Foreskin fibroblast (primary cell): ENCODE measurements at places on chromosomes 4 and X.

GRCh38 chrX:91257388-91257787 lies 177.3 kb upstream of the PABPC5 start:
- no peak for DNase-seq

GRCh38 chr4:95580226-95580625 lies 31.5 kb upstream of the UNC5C start:
- DNase-seq = no peak

DNA sequence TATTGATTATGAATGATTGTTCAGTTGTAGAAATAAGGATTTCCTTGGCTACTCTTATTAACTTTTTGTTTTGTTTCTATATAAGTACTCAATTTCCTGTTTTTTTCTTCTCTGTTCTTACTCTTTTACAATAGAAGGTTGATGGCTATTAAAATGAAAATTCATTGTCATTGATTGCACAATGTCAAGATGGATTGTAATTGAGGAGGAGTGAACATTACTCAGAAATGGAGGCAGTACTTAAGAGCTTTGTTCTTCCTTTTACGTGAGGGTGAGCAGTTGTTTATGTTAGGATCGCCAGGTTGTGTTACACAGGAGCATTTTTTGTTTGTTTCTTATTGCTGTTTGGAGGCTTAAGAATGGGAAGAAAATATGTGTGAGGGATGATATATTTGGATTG lies 2062.4 kb downstream of the ARAP2 start:
- DNase-seq = peak; percentile 80

DNA sequence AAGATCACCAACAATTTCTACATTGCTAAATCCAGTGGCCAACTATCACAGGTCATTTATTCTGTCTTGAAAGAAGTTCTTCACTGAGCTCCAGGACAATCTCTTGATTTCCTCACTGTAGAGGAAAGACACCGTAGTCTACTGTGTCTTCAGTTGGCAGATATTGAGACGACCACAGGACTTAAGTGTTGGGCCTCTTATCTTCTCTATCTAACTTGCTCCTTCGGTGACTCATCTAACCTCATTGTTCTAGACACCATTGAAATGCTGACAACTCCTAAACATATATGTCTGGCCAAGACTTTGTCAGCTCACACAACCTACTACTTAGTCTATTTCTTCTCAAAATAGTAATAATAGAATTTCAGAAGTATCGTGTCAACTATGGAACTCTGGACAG lies 425.8 kb downstream of the ARAP2 start:
- DNase-seq = no peak

GRCh38 chr4:123232439-123232838 lies 164.2 kb upstream of the SPRY1 start:
- DNase-seq = peak; percentile 55

- no peak for DNase-seq
Observed at GRCh38 chr4:81214144-81214880, 710 bp downstream of the PRKG2 start.

DNA sequence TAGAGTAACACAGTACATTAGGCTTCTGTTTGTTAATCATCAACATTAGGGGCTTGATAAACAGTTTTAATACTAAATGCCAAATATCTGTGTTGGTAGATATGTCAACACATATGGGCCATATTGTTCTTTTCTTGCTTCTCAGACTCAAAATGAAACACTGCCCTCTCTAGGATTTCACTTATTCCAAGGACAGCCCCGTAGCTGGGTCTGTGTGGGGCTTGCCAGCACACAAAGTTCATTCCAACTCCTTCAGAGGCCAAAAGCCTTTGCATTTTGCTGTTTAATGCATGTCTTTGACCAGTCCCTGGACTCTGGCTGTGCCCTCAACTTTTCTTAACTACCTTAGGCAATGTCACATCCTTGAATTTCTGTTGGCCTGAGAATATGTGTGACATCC lies 102.0 kb upstream of the ZNF827 start:
- no peak for DNase-seq

DNA sequence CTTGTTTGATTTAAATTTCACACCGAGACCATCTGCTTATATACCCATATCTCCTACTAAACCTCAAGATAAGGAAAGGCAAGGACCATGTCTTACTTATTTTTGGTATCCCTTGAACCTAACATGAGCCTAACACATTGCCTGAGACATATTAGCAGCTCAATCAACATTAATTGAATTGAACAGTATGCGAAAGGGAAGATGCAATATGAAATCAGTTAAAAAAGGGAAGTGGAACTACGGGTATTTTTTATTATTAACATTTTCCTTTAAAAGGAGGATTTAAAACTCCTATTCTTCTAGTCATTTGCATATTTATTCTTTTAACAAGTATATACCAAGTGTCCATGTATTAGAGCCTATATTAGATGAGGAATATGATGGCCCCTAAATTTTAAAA lies 197.0 kb downstream of the CAMK2D start:
- no peak for DNase-seq

GRCh38 chr4:145563293-145563985 lies 55.7 kb upstream of the MMAA start:
- DNase-seq = no peak

DNA sequence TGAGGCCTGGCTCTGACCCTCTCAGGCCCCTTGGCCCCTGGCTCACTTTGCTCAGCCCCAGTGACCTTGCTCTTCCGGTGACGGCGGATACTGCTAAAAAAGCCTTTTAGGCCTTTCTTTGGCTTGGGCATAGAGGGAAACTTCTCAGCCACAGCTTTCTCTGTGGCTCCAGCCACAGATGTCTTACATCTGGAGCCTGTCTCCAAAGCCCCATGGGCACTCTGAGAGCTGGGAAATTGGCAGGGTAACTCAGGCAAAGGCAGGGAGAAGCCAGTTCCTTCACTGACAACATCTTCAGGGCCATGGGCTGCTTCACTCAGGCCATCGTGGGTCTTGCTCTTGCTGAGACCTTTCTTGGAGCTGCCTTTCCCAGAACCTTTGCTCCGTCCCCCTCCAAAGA lies 12.8 kb downstream of the AMER1 start:
- DNase-seq = no peak

- DNase-seq = no peak
Observed at GRCh38 chrX:107632346-107632745, 4.0 kb downstream of the PRPS1 start.

DNA sequence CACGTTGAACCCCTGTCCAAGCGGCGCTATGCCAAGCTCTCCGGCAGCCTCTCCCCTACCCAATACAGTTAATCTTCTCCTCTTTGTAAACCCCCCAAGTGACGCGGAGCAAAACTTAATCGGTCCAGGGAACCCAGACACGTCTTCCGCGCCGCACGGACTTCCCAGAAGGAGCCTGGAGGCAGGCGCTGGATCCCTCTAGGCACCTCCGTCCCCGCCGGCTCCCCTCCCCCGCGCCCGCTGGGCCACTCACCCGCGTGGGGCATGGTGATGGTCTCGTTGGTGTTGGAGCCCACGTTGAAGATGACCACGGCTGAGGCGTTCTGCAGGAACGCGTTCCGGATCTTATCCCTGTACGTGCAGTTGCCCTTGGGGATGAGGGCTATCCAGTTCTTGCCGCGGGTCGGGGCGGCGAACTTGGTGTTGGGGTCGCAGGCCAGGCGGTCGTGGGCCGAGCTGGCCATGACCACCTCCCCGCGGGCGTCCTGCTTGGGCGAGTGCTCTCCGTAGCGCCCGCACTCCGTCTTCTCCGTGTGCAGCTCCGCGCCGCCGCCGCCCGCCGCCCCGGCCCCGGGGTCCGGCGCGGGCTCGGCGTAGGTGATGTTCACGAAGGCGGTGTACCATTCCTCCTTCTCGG lies 1.1 kb downstream of the RNF150 start:
- DNase-seq = peak; percentile 41

DNA sequence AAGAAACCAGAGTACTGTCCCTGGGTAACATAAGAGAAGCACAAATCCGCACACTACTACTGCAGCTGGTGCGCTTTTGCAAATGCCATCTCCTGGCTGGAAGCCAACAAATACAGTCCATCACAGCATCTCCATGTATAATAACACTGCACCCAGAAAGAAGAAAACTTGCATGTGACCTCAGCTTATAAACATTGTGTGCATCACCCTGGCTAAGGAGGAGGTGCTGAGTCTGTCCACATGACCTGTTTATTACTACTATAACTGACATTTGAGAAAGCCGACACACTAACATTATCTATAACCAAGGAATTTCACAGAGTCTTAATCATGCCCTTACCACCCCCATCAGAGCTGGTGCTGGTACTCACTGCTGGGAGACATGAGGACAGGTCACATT lies 516.8 kb downstream of the CFAP47 start:
- DNase-seq = no peak

- DNase-seq = no peak
Observed at GRCh38 chr4:165991325-165992180, 118.5 kb downstream of the TLL1 start.

DNA sequence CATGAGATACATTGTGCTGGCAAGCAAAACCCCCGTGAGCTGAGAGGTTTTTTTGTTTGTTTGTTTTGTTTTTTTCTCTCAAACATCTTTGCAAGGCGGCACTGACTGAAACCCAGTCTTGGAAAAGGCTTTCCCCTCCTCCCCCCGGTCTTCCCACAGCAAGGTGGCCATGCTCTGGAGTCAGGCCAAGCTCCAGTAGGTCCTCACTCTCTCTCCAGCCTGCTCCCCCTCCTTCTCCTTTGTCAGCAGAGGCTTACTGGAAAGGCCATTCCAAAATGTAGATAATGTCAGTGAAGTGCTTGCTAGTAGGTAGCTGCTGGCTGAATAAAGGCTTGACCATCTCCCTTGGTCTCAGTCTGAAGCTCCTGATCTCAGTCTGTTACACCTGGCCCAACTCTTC lies 32.6 kb downstream of the FRMPD3 start:
- DNase-seq = no peak

GRCh38 chr4:29588617-29589016 lies 1131.6 kb upstream of the PCDH7 start:
- peak; percentile 1 for DNase-seq

DNA sequence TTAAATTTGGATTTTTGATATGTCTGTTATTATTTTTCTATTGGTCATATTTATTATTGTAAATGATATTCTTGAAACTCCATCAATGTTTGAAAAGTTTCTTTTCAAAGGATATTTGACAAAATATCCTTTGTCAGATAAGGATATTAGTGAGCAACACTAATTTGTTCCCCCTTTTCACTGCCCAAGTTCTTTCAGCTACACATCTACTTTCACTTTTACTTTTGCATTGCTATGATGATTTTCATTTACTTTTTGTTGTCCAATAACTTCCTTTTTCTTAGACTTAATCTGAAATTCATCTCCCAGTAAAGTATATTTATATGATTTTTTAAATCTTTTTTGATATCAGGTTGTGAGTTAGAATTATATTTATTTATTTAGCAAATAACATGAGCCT lies 542.3 kb upstream of the ADGRL3 start:
- no peak for DNase-seq

DNA sequence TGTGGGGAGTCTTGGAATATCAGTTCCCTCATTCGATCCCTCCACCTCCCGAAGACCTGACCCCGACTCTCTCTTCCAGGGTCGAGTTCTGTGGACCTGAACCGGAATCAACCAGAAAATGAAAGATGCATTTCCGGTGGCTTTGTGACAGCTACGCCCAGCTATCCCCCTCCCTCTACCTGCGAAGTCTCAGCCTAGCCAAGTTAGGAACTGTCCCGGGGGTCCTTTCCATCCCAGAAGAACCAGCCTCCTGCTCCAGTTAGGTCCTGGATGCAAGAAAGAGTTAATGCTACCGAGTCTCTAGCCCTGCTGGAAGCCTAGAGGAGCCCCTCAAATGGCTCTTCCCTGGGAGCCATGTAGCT lies 13.4 kb upstream of the ETDC start:
- no peak for DNase-seq
